ENCODE measurements at places on chromosomes 3 and 15. TPM values are rescaled to one million over a fixed set of nuclear protein-coding genes. Genes with fewer than 3 reads are reported as not detected.

DNA sequence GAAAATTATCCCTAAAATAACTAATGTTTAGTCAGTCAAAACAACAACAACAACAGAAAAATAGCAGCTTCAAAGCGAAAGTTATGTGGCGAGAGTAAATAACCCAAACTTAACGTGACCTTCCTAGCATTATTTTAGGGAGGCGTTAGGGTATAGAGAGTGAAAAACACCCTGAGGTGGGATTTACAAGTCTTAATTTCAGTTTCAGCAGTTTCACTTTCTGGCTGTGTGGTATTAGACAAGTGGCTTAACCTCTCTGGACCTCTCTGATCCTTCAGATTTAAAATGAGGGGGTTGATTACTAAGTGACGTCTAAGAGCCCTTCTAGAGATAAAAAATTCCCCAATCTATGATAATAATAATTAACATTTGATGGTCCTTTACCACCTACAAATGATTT, 291.2 kb downstream of the ZBTB20 start:
- H3K4me1 ChIP-seq: no peaks in the 10 kb centered on the region
- DNase-seq: no peak
- no peaks in the 10 kb centered on the region for H3K27me3 ChIP-seq
- no peak overlapping the region for H3K4me3 ChIP-seq

- H3K4me1 ChIP-seq: no peaks in the 10 kb centered on the region
- no peak overlapping the region for H3K4me3 ChIP-seq
- no peak overlapping the region for H3K27ac ChIP-seq
- no peaks in the 10 kb centered on the region for H3K36me3 ChIP-seq
These were observed 315.8 kb upstream of the ROBO2 start for GRCh38 chr3:76724075-76724474.

- H3K4me3 ChIP-seq: no peak overlapping the region
- no peaks in the 10 kb centered on the region for H3K27me3 ChIP-seq
- H3K36me3 ChIP-seq: peaks cover 70% of the 10 kb centered on the region
- H3K4me1 ChIP-seq: no peaks in the 10 kb centered on the region
These were observed 34.6 kb downstream of the CHD2 start for GRCh38 chr15:92934716-92935115.

DNA sequence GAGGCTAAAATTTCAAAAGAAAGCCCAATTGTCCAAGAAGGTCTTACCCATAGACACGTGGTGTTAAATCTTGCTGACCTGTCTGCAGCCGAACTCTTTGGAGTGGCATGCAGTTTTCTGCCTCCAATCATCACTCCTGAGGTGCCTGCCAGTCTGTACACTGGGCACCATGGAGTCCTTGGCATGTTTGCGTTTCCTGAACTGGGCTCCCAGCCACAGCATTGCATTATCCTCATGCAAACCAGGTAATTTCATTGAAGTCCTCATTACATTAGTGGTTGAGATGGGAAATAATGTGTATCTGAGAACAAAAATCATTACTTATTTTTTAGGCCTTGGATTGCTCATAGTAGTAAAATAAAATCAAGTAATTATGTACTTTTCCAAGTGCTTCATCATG, 152.3 kb downstream of the AKAP13 start:
- no peak overlapping the region for H3K4me3 ChIP-seq
- no peak overlapping the region for H3K27ac ChIP-seq
- no peak for DNase-seq

- no peak overlapping the region for H3K27ac ChIP-seq
- H3K36me3 ChIP-seq: no peaks in the 10 kb centered on the region
- H3K4me3 ChIP-seq: no peak overlapping the region
- no peaks in the 10 kb centered on the region for H3K4me1 ChIP-seq
- DNase-seq: no peak
These were observed 1134.2 kb downstream of the ROBO1 start for GRCh38 chr3:78633626-78634025.

DNA sequence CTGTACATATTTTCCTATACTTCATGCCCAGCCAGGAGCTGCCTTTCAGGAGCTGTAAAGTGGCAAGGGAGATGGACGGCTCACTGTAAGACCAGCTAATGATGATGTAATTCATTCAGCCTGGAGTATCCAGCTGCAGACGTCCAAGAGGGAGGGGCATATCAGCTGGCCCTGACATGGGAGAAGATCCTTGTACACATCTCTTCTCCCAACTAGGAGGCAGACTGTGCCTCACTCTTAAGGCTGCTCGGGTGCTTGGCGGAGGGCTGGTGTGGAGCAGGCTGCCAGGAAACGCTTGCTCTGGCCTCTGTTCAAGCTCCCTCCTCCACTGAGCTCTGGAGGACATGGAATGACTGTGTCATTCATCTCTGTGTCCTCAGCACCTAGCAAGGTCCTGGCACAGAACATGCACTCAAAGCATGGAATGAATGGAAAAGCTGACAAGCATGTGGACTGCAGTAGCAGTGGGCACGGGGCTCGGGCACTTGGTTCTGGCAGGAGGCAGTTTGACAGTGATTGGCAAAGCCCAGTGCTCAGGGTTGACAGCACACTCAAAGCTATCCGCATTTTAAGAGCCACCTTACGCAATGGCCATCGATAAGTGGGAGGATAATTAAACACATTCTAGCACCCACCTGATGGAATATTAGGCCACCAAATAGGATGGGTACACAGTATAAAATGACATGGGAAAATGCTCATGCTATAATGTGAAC, 72.4 kb downstream of the TBC1D2B start:
- H3K4me1 ChIP-seq: peaks cover 25% of the 10 kb centered on the region
- H3K27me3 ChIP-seq: no peaks in the 10 kb centered on the region
- no peak for DNase-seq
- no peak overlapping the region for H3K27ac ChIP-seq
- no peaks in the 10 kb centered on the region for H3K36me3 ChIP-seq

GRCh38 chr3:115111632-115112031, 35.5 kb downstream of the ZBTB20 start:
- H3K36me3 ChIP-seq: no peaks in the 10 kb centered on the region
- H3K4me3 ChIP-seq: no peak overlapping the region
- H3K4me1 ChIP-seq: no peaks in the 10 kb centered on the region
- H3K27ac ChIP-seq: no peak overlapping the region
- H3K27me3 ChIP-seq: no peaks in the 10 kb centered on the region

DNA sequence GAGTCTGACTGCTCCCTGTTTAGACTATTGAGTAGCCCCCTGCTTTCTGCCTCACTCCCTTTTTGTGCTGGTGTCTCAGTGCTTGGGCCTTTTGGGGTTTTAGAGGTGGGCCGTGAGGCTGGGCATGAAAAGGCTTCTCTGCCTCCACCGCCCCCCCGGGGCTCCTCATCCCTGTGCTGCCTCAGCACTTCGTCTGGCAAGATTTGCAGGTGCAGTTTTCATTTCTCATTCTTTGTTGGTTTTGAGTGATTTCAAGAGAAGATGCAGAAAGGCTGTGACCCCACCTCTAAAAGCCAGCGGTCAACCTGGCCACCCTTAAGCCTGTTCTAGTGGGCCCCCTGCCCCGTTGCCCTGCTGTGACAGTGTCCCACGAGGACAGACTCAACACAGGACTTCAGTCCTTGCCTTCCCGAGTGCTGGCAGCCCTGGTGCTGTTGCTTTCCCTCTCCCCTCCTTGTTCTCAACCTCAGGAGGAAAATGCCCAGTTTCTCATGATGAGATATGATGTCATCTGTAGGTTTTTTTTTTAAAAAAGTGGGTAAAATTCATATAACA, 38.0 kb downstream of the APBA2 start:
- H3K4me1 ChIP-seq: no peaks in the 10 kb centered on the region
- no peak for DNase-seq
- no peak overlapping the region for H3K27ac ChIP-seq
- H3K36me3 ChIP-seq: no peaks in the 10 kb centered on the region
- H3K4me3 ChIP-seq: no peak overlapping the region
- H3K27me3 ChIP-seq: peaks cover 22% of the 10 kb centered on the region

DNA sequence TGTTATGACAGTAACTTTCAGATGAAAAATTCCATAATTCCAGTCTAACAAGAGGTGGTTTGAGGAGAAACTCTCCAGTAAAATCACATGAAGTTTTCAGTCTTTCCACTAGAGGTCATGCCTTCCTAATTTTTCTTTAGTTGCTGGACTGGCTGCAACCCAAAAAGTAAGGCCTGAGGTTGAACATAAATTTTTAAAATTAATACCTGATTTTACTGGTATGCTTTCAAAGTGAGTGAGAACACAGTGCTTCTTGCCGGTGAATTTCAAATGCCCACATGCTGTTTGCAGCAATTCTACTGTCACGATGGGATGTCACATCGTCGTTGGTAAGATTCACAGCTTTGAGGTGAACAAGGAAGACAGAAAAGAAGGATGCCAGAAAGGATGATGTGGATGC, 89.0 kb upstream of the FGF12 start:
- H3K36me3 ChIP-seq: no peaks in the 10 kb centered on the region
- H3K27ac ChIP-seq: no peak overlapping the region
- no peaks in the 10 kb centered on the region for H3K27me3 ChIP-seq
- DNase-seq: peak; percentile 29
- peaks cover 19% of the 10 kb centered on the region for H3K4me1 ChIP-seq

GRCh38 chr3:111899966-111900365, 40.9 kb downstream of the PHLDB2 start:
- peaks cover 56% of the 10 kb centered on the region for H3K36me3 ChIP-seq
- peak overlapping the region; percentile 6 for H3K27ac ChIP-seq
- H3K27me3 ChIP-seq: no peaks in the 10 kb centered on the region
- peaks cover 44% of the 10 kb centered on the region for H3K4me1 ChIP-seq
- no peak overlapping the region for H3K4me3 ChIP-seq
- DNase-seq: no peak

DNA sequence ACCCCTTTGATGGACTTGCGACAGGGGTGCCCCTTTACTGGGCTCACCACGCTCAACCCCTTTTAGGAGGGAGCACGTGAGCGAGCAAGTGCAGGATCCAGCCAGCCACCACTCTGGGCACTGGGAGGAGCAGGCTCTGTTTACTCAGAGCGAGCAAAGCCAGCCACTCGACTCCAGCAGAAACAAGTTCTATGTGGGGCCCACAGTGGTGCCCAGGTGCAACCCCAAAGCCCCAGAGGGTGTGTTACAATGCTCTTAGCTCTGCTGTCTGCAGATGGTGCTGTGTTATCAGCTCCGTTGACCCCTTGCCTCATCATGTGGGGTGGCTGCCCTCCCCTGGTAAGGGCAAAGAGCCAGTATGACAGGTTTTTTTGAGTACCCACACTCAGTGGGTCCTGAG, 120.3 kb upstream of the SUCLG2 start:
- no peak overlapping the region for H3K4me3 ChIP-seq
- H3K36me3 ChIP-seq: no peaks in the 10 kb centered on the region
- no peaks in the 10 kb centered on the region for H3K4me1 ChIP-seq
- H3K27ac ChIP-seq: no peak overlapping the region
- no peak for DNase-seq

DNA sequence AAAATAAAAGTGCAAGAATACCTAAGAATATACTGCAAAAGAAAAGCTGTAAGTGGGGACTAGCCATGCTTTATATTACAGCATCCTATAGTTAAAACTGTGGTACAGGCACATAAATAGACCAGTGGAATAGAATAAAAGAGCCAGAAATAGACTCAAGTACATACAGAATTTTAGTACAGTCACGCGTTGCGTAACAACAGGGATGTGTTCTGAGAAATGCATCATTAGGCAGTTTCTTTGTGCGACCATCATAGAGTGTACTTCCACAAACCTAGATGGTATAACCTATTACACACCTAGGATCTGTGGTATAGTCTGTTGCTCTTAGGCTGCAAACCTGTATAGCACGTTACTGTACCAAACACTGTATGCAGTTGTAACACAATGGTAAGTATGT, 61.8 kb downstream of the PCCB start:
- no peak overlapping the region for H3K4me3 ChIP-seq
- H3K27me3 ChIP-seq: no peaks in the 10 kb centered on the region
- H3K27ac ChIP-seq: no peak overlapping the region
- H3K4me1 ChIP-seq: no peaks in the 10 kb centered on the region
- no peak for DNase-seq

DNA sequence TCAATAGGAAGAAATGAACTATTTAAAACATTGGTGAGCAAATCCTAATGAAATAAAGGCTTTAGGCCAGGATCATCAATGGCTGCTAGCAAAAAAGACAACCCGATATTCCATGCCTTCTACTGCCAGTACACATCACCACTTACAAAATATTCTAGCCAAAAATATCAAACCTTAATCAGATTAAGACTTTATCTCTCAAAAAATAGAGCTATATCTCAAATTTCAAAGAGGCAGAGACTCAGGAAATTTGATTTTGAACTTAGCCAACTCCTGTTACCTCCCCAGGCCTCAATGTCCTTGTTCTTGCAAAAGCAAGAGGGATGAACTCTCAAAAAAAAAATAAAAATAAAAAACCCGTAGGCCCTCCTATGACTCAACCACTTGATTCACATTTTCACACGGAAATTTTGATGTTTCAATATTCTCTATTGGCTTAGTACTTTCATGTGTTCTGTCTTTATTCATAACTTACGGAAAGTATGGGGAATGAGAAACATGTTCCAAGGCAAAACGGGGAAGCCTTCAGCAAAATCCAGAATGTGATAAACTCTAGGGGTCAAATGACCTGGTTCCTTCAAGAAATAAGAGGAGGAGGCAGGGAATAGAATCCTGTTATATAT, 273.3 kb upstream of the ZPLD1 start:
- no peaks in the 10 kb centered on the region for H3K36me3 ChIP-seq
- no peak overlapping the region for H3K4me3 ChIP-seq
- no peak for DNase-seq
- H3K4me1 ChIP-seq: peaks cover 69% of the 10 kb centered on the region
- H3K27me3 ChIP-seq: no peaks in the 10 kb centered on the region

- H3K36me3 ChIP-seq: no peaks in the 10 kb centered on the region
- no peaks in the 10 kb centered on the region for H3K4me1 ChIP-seq
- no peak overlapping the region for H3K27ac ChIP-seq
- no peak for DNase-seq
These were observed 145.5 kb upstream of the PFN2 start for GRCh38 chr3:150116196-150116595.

GRCh38 chr3:39128951-39129350, 21.5 kb downstream of the TTC21A start:
- no peaks in the 10 kb centered on the region for H3K36me3 ChIP-seq
- H3K4me3 ChIP-seq: no peak overlapping the region
- peaks cover 62% of the 10 kb centered on the region for H3K4me1 ChIP-seq
- no peak for DNase-seq
- H3K27ac ChIP-seq: no peak overlapping the region

GRCh38 chr15:94317211-94317610, 85.8 kb downstream of the MCTP2 start:
- DNase-seq: no peak
- H3K36me3 ChIP-seq: no peaks in the 10 kb centered on the region
- no peaks in the 10 kb centered on the region for H3K27me3 ChIP-seq
- H3K4me3 ChIP-seq: no peak overlapping the region

- no peaks in the 10 kb centered on the region for H3K27me3 ChIP-seq
- H3K4me1 ChIP-seq: peaks cover 7% of the 10 kb centered on the region
- H3K36me3 ChIP-seq: no peaks in the 10 kb centered on the region
- no peak overlapping the region for H3K4me3 ChIP-seq
- H3K27ac ChIP-seq: no peak overlapping the region
- peak; percentile 13 for DNase-seq
These were observed 129.4 kb downstream of the VGLL4 start for GRCh38 chr3:11514191-11514821.

- H3K27me3 ChIP-seq: no peaks in the 10 kb centered on the region
- no peaks in the 10 kb centered on the region for H3K36me3 ChIP-seq
- DNase-seq: no peak
- no peak overlapping the region for H3K4me3 ChIP-seq
These were observed 172.4 kb downstream of the DCLK3 start for GRCh38 chr3:36591959-36592358.

Gene ARGFX
- total RNA-seq: not detected

Gene MASP1
- not detected for total RNA-seq

Gene ESYT3
- 6.4 TPM for total RNA-seq

Gene COL6A5
- not detected for total RNA-seq

Gene ROPN1
- total RNA-seq: not detected

Gene STARD5
- total RNA-seq: 0.41 TPM

Gene PAQR5
- 5.1 TPM for total RNA-seq

Gene PSTPIP1
- total RNA-seq: not detected

Gene TGM5
- total RNA-seq: 1.7 TPM
